ENCODE measurements at places on chromosomes 4 and X.
A peak's percentile ranks its signal among the peaks of the same experiment; 100 is the strongest.

GRCh38 chrX:21412883-21413282, 38.7 kb downstream of the CNKSR2 start:
- no peak for DNase-seq

- no peak for DNase-seq
These were observed 7.0 kb downstream of the NAT8L start for GRCh38 chr4:2066011-2066551.

- no peak for DNase-seq
These were observed 95.0 kb downstream of the SH3KBP1 start for GRCh38 chrX:19792412-19792811.

GRCh38 chr4:71380788-71381187, 42.0 kb downstream of the SLC4A4 start:
- DNase-seq = no peak

DNA sequence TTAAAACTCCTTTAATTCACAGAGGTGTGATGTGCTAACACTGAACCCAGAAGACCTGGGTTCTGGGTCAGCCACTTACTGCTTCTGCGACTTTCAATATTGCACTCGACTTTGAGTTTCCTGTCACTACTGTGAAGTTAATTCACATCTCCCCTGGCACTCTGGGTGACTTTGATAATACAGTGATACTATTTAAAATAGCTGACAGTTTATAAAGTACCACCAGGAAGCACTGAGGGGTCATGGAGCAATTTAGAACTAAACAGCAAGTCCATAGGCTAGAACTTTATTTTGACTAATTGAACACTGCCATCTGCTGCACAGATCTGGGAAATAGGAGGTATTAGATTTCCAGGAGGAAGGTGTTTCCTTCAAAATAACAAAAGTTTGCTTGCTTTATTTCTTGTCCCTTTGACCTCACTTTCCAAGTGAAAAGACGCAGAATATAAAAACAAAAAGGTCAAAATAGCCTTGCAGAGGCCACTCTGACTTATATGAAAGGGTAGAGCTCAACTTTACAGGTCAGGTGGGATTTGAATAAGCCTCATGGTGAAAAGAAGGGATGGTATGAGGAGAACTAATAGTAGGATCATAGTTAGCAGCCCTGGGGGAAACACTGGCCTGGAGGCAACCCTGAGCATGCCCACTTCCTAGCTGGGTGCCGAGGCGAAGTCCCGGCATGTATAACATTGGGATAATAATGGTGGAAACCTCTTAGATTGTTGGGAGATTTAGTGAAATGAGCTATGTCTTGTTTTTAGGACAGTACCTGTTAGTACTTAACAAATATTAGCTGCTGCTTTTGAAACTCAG, 53.4 kb downstream of the ZNF518B start:
- peak; percentile 12 for DNase-seq

- no peak for DNase-seq
These were observed 1509.6 kb downstream of the ADGRL3 start for GRCh38 chr4:62709618-62710252.
